ENCODE measurements at places on chromosomes 4 and X. TPM values are rescaled to one million over a fixed set of nuclear protein-coding genes. Genes with fewer than 3 reads are reported as not detected.

- no peak for DNase-seq
Observed at GRCh38 chr4:15109600-15109999, 107.3 kb downstream of the CPEB2 start.

- DNase-seq = no peak
Observed at GRCh38 chrX:97766501-97767095, 882.9 kb downstream of the RPA4 start.

DNA sequence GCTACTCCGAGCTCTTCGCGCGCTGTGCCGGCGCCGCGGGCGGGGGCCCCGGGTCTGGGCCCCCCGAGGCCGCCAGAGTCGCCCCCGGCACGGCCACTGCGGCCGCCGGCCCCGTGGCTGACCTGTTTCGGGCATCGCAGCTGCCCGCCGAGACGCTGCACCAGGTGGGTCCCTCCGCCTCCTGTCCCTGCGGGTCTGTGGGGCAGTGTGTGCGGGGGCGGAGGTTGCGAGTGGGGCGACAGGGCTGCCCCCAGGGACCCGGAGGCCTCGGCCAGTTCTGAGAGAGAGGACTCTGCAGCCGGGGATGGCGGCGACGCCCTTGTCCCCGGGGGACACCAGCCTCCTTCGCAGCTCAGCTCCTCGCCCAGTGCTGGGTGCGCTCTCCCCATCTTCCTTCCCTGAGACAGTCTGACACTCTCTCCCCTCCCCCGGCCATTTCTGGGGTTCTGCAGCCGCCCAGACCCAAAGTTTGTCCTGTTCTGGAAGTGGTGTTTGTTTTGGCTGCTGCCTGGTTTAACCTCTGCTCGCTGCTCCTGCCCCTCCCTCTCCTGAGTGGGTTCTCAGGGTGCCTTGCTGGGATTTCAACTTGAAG, 609 bp downstream of the REPS2 start:
- no peak for DNase-seq

The YY2 gene
- 1.3 TPM for total RNA-seq

GRCh38 chr4:181507938-181508337, 735.3 kb upstream of the TENM3 start:
- no peak for DNase-seq

Data from activated CD4-positive, alpha-beta memory T cell treated with anti-CD3 and anti-CD28 coated beads, Interleukin-2, amount 10 ng/mL, durations not matched to agents 7 days and 5 days (primary cell).